ENCODE measurements at places on chromosomes 12 and 14.
A peak's percentile ranks its signal among the peaks of the same experiment; 100 is the strongest.

GRCh38 chr14:77603654-77604255, 12.7 kb downstream of the SPTLC2 start:
- no peak for DNase-seq

DNA sequence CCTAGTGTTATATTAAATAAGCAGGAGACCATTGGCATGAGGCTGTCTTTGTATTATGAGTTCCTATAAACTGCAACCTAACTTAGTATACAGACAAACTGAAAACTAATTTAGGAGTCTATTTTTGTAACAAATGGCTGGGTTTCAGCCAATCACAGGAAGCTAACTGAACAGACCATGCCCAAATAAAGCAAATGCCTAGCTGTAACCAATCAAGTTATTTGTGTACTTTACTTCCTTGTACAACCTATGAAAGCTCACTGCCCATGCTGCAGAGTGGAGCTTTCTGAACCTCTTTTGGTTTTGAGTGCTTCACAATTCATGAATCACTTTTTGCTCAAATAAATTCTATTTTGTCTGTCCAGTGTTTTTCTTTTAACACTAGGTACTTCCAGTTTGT, 41.6 kb downstream of the GUCY2C start:
- DNase-seq = no peak

DNA sequence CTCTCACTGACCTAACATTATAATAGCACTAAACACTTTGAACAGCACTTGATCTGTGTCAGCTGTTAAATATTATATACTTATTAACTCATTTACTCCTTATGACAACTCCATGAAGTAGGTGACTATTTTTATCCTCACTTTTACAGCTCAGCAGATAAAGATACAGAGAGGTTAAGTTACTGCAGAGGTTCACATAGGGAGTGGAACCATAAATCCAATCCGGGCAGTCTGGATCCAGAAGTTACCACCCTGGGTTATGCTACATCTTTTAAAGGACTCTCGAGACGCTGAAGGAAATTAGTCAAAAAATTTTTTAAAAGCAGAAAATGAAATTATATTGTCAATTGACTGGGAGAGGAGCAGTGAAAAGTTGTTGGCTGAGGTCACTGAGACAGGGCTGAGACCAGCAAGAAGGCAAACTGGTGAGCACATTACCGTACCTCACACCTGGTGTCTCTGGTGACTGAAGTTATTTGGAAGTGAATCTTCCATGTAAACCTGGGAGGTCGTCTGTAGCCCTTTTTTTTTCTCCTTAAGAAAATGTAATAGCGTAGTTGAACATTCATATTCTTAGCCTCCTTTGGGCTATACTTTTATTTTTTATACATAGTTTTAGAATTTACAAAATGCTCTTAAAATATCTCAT, 1.2 kb upstream of the RIMKLB start:
- peak; percentile 37 for DNase-seq

DNA sequence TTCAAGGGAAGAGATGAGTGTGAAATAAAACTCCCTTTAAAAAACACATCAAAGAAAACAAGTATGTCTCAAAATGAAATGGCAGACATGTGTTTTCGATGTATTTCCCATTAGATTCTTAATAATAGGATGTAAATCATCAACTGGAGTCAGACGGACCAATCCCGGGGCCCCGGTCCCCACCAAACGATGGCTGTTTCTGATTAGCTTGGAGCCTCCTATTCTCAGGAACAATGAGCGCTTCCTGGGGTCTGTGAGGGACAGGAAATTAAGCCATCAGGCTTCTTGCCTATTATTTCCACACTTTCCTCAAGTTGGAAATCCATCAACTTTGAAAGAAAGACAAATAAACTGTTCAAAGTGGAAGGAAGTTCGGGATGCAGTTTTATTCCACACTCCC, 179.4 kb downstream of the EFCAB11 start:
- no peak for DNase-seq

GRCh38 chr12:52828591-52829021, 5.5 kb downstream of the KRT79 start:
- DNase-seq = no peak

- no peak for DNase-seq
These were observed 2.1 kb upstream of the ARHGAP5 start for GRCh38 chr14:32074887-32075572.

DNA sequence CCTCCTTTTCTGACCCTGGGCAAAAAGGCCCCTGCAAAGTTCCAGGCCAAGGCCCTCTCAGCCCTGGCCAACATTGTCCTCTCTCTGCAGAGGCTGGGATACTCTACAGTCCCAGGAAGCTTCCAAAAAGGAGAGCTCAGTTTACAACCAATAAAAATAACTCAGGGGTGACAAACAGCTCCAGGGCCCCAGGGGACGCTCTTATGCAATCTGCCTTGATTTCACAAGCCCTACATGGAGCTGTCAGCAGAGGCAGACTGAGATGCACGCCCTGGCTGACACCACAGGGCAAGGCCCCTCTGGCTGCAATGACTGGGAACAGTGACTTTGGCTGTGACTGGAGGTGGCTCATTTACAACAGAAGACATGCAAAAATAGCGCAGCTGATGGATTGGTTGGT, 129.0 kb upstream of the MED13L start:
- DNase-seq = peak; percentile 98

- DNase-seq = no peak
These were observed 670 bp upstream of the PSMA3 start for GRCh38 chr14:58243790-58244555.

- no peak for DNase-seq
These were observed 253.8 kb upstream of the GARIN6 start for GRCh38 chr12:99393763-99394162.

DNA sequence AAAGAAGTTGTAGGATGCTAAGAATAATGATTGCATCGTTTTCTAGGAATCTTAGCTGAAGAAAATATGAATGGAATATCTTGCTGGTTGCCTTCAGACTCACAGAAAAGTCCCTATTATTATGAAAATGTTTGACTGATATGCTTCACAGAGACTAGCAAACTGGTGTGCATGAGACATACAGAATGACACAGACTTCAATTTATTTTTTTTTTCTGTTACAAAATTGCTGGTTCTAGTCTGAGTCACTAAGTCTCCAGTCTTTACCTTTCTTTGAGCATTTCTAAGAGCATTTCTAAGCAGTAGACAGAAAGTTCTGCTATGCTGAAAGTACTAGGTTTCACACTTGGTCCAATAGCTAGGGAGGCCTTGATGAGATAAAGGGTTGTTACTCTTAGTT, 377.6 kb upstream of the ATP2B1 start:
- DNase-seq = no peak

GRCh38 chr12:79302162-79302814, 388.5 kb downstream of the PAWR start:
- no peak for DNase-seq
